Tibial nerve (tissue), 4 donors: ENCODE measurements at places on chromosomes 4 and X. TPM values are rescaled to one million over a fixed set of nuclear protein-coding genes. Genes with fewer than 3 reads are reported as not detected.

Gene PDCL2
- not detected for total RNA-seq

Gene RAB33A
- total RNA-seq = not detected

Gene CXCL6
- not detected for total RNA-seq

Gene GABRB1
- total RNA-seq = not detected

Gene SPIN2A
- total RNA-seq = not detected

Gene SRPX
- total RNA-seq = 165 TPM

Gene JCHAIN
- total RNA-seq = 4.5 TPM

Gene UGT2B10
- not detected for total RNA-seq

Gene MTTP
- total RNA-seq = 0.22 TPM

Gene LRCH2
- 3.3 TPM for total RNA-seq

Gene ZNF182
- total RNA-seq = 8.3 TPM

Gene CNKSR2
- 28.8 TPM for total RNA-seq

DNA sequence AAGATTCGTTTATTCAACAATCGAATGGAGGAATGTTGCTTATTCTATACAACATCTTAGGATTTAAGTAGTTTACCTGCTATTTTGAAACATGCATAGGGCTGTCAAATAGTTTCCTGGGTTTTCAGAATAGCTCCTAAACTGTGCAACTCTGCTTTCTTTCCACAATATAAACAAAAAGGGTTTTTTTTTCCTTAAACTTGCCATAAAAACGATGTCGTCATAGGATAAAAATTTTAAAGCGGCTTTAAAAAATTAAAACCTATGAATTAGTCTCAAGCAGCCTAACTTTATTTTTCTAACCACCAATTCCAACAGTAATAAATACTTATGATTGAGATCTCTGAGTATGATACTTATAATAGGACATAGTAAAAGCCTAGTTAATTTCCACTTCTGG lies 21.6 kb upstream of the STIM2 start:
- DNase-seq = no peak

DNA sequence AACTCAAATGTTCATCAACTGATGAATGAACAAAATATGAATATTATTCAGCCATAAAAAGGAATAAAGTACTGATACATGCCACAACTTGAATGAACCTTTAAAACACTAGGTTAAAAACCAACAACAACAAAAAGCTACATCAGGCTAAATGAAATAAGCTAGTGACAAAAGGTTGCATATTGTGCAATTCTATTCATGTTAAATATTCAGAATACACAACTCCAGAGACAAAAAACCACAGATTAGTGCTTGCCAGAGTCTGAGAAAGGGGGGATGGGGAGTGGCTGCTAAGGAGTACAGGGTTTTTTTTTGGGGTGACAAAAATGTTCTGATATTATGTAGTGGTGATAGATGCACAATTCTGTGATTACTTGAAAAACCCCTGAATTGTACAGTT lies 58.5 kb downstream of the HAUS3 start:
- DNase-seq = no peak

DNA sequence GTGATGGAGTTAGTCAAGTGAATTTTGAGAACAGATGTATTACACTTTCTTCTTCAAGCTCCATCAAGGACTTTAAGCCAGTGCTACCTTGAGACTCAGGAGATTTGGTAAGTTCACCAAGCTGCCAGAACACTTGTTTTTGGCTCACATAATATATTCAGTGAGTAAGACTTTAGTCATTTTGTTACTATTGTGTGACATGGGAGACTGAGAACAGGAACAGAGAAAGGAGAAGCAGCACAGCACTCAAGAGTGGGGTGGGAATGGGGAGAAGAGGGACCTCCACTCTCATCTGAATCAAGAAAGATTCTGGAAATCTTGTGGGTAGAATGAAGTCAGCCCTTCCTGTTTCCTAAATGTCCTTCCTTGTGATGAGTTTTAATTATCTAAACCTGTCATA lies 87.3 kb upstream of the TET2 start:
- DNase-seq = no peak

GRCh38 chr4:52019936-52020657 lies at the start of gene LRRC66:
TSS of gene LRRC66 (minus strand) at chr4:52020363. CDS start at chr4:52017613, 2,750 bp downstream.
- no peak for DNase-seq

- no peak for DNase-seq
These were observed 273.5 kb downstream of the C4orf33 start for GRCh38 chr4:129369361-129370010.

DNA sequence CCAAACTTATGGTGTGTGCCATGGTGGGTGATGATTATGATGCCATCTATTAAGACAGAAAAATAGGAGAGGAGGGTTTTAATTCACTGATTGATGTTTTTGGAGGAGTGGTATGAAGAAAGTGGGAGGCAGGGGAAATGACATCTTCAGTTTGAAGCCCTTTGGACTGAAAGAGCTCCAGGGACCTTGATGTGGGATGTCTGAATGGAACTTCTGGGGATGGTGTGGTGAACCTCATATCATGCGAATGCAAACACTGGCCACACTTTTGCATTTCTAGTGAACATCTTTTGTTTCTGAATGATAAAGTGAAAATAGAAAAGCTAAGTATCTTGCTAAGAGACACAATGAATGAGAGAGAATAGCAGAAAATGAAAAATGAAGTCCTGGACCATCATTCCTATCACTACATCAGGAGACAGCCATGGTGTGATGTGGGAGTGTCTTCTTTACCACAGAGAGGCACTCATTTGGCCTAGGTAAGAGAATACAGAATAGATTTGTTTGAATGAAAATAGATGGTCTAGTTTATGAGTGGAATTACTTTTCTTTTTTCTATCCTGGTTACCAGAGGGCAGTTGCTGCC lies 123.5 kb downstream of the ZNF827 start:
- no peak for DNase-seq

GRCh38 chr4:113618205-113618604 lies 143.3 kb downstream of the CAMK2D start:
- no peak for DNase-seq

GRCh38 chr4:172515266-172515879 lies 653.2 kb upstream of the GALNT7 start:
- no peak for DNase-seq

DNA sequence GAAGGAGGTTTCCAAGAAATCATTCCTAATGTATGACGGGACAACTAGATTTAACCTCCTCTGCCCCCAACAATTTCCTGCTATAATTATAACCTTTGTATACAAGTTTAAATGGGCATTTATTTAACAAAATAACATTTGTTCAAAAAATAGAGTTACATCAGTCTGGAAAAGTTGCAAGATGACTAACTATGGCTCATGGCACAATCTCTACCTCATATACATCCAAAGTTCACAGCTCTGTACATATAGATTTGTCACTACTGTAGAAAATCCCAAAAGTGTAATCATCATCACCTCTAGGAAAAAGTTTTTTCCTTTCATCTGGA lies 3.8 kb upstream of the RPS6KA3 start:
- DNase-seq = no peak

GRCh38 chr4:87430038-87430437 lies 7.7 kb downstream of the NUDT9 start:
- no peak for DNase-seq

DNA sequence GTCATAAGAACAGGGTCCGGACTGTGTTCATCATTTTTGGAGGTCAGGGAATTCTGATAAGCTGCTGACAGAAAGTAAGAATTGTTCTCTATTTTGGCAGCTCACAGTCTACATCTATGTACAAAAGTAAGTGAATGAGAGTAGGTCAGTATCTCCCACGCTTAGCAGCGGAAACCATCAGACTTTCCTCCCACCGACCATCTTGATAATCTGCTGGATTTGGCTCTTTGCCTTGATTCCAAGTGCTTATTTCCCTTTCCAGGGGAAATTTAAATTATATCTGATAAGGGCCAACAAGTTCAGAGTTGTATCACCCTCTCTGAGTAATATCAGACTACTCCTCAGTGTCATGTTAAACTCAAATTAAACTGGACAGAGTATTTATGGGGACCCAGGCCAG lies 118.0 kb downstream of the CAMK2D start:
- DNase-seq = no peak

GRCh38 chr4:78482281-78482680 lies 69.3 kb upstream of the ANXA3 start:
- DNase-seq = no peak

- DNase-seq = no peak
These were observed 322.1 kb upstream of the ARX start for GRCh38 chrX:25337841-25338240.

DNA sequence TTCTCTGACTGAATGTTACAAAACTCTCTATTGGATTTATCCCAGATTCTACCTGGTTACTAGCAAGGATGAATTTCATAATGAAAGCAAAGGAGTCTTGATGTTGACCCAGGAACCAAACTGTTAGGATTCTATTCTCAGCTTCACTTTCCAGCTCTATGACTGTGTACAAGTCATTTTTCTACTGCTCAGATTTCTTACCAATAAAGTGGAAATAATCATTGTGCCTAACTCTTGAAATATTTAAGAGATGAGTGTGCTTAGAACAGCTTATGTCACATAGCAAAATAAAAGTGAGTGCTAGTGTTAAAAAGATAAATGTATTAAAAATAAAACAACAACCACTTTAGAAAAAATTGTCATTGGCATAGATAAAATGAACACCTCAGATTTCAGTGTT lies 45.6 kb downstream of the EPHA5 start:
- no peak for DNase-seq

- peak; percentile 43 for DNase-seq
These were observed 82.2 kb downstream of the MAML3 start for GRCh38 chr4:140071806-140072205.

- no peak for DNase-seq
These were observed 556.3 kb downstream of the PPARGC1A start for GRCh38 chr4:23333556-23333945.

- no peak for DNase-seq
These were observed 43.5 kb upstream of the SERTM2 start for GRCh38 chrX:111467896-111468295.

GRCh38 chr4:2930135-2930757 lies 33.0 kb downstream of the NOP14 start:
- no peak for DNase-seq

DNA sequence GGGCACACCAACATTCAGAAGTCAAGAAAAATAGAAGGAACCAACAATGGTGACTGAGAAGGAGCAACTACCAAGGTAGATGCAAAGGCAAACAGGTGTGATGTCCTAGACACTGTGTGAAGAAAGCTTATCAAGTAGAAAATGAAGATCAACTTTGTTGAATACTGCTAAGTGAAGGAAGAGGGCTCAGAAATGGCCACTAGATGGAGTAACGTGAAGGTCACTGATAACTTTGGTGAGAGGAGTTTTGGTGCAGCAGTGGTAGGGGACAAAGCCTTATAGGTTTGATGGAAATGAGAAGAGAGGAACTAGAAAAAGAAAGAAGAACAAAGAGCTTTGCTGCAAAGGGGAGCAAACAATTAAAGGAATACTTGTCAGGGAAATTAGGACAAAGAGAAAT lies 23.5 kb downstream of the OTC start:
- DNase-seq = no peak

- DNase-seq = no peak
These were observed 87.5 kb upstream of the ZFP42 start for GRCh38 chr4:187908079-187908561.

DNA sequence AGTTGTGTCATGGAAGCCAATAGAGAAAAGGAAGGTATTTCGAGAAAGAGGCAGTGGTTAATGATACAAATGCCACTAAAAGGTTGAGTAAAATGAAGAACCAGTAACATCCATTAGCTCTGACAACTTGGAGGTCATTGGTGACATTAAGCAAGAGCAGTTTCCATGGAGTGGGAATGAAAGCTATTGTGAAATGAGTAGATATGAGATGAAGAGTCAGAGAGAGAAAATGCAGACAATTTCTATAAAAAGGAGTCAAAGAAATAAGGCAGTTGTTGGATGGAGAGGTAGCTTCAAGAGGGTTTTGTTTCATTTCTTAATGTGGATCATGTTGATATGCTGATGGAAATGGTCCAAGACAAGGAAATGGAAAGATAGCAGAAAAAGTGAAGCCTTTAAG lies 9.6 kb upstream of the AMTN start:
- no peak for DNase-seq

GRCh38 chr4:59973492-59973891 lies 1226.6 kb upstream of the ADGRL3 start:
- DNase-seq = no peak

DNA sequence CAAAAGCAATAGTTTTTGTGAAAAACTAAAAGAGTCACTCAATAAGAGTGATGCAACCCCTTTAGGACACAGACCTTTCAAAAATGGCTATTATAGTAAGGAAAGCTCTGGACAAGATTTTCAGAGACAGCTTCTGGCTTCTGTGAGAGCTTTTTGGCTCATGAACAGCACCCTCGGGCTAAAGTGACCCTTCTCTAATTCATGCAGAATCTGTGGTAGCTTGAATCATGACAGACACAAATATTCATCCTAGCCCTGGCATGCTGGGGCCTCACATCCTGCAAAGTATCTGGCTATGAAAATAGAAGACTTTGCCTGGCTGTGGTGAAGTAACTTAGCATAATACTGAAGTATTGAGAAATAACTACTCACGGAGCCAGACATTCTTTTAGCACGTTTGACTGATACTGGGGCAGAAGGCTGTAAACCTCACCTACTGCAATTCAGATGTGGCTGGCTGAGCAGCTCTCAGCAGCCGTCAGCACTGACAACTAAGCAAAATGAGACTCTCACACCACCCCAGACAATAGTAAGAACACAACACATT lies 327.3 kb downstream of the MAPK10 start:
- DNase-seq = no peak

DNA sequence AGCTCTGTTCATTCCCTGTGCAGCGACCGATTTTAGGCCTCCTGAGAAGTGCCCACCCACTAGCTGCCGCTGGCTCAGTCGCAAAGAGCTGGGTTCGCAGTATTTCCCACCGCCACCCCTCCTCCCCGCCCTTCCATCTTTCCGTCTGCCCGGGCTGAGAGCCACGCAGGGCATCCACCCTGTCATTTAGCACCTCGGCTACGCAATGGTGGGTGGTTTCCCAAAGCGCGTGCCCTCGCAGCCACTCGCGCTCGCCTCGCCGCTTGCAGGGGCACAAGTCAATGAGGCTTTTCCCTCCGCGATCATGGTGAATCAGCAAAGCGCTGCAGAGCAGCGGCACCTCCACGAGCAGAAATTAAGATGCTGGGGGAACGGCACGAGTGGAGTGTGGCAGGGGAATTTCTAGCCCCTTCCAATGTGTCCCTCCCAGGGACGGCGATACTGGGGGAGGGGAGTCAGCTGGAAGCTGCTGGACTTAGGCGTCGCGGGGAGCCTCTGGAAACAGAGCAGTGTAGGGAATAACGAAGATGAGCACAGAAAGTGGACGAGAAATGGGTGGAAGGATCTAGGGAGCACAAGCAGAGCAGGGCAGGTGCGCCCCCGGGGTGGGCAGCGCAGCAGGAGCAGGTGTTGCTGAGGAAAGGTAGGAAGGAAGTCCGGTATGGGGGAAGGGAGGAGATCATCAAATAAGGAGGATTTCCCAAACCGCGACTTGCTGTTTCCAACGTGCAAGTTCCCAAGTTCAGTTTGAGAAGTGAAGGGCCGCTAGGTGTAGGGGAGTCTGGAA lies 2.4 kb upstream of the PTCHD1 start:
- DNase-seq = no peak

DNA sequence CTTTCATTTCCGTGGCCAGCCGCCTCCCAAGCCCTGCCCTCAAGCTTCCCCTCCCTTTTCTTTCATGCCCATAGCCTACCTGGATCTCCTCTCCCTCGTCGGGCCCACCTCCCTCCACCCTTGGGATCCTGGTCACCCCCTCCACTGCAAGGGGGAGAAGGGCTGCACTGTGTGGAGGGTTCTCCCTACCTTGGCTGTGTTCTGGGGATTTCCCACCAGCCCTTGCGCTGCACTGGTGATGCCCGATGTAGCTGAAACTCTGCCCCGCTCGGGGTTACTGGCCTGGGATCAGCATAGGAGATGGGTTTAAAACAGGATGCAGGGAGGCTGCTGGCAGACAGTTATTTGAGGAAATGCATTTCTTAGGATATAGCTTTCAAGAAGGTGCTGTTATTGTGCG lies 128.9 kb downstream of the TBL1X start:
- DNase-seq = no peak

- DNase-seq = no peak
These were observed 492.9 kb downstream of the INPP4B start for GRCh38 chr4:142353149-142353738.
